ENCODE measurements at places on chromosomes 1 and 21. TPM values are rescaled to one million over a fixed set of nuclear protein-coding genes. Genes with fewer than 3 reads are reported as not detected.

The SYNC gene
- total RNA-seq: 43.7 TPM

The WDR64 gene
- not detected for total RNA-seq

The MCOLN3 gene
- total RNA-seq: 2.5 TPM

The CFAP298 gene
- 18.7 TPM for total RNA-seq

The AVPR1B gene
- not detected for total RNA-seq

The KRTAP10-5 gene
- not detected for total RNA-seq

The AADACL4 gene
- not detected for total RNA-seq

The PGLYRP3 gene
- total RNA-seq: not detected

The TMEM79 gene
- total RNA-seq: 3.6 TPM

The CR1L gene
- not detected for total RNA-seq

The OR2AK2 gene
- not detected for total RNA-seq

The FCGR1A gene
- not detected for total RNA-seq

The LCK gene
- total RNA-seq: not detected

The TBX15 gene
- 0.99 TPM for total RNA-seq

The ESPN gene
- not detected for total RNA-seq

The SH3BP5L gene
- total RNA-seq: 19.8 TPM

The SLAMF1 gene
- not detected for total RNA-seq

The FCRL3 gene
- not detected for total RNA-seq

The MAP7D1 gene
- 78.4 TPM for total RNA-seq

The DNAJC8 gene
- 56.1 TPM for total RNA-seq

The IL19 gene
- not detected for total RNA-seq

The FAM167B gene
- 2.1 TPM for total RNA-seq

Data from fibroblast of lung (primary cell).